Stimulated activated CD8-positive, alpha-beta memory T cell treated with anti-CD3 and anti-CD28 coated beads, Interleukin-4, amount 100 ng/mL, for 4 hours (primary cell): ENCODE measurements at places on chromosomes 5 and 9.

- no peak for DNase-seq
Measured at GRCh38 chr9:108963459-108964143, 29.4 kb downstream of the ABITRAM start.

DNA sequence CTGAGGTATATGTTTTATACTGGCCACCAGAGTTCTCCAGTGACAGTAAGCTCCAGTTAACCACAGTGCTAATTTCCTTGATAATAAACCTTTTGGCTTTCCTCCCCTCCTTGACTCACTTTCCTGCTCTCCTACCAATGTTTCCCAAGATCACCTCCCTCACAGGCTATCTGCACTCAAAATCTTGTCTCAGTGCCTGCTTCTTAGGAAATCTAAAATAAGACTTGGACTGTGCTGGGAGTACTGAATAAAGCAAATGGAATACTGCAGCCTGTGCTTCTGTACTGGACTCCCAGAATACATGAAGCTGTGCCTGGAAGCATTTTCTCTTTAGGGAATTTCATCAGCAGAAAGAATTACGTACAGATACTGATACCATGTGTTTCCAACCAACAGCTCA lies 1.7 kb upstream of the DCP2 start:
- no peak for DNase-seq

DNA sequence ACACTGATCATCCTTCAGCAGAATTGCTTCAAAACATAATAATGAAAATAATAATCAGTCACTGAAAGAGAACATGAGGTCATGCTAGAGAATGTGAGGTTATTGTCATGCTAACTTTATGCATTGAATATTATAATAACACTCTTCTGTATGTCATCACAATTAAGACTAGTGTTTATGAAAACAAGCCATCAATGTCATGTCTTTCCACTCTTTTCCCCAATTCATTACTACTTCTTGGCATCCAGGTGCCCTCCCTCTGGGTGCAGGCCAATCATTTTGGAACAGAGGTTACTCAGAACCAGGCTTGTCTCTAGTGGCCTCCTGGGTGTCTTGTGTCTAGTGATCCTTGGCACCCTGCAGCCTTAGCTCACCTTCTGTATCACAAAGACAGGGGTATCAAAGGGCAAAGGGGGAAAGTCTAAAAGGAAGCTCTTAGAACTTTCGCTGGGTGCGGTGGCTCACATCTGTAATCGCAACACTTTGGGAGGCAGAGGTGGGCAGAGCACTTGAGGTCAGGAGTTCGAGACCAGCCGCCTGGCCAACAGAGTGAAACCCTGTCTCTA lies 217.6 kb upstream of the PIK3R1 start:
- no peak for DNase-seq

GRCh38 chr5:14226554-14226953 lies 83.4 kb downstream of the TRIO start:
- DNase-seq, result no peak

GRCh38 chr5:36028816-36029465 lies 37.7 kb downstream of the UGT3A2 start:
- no peak for DNase-seq

- no peak for DNase-seq
Measured at GRCh38 chr5:352639-353611, 31.4 kb downstream of the AHRR start.
